ENCODE measurements at places on chromosomes 3 and 15.

DNA sequence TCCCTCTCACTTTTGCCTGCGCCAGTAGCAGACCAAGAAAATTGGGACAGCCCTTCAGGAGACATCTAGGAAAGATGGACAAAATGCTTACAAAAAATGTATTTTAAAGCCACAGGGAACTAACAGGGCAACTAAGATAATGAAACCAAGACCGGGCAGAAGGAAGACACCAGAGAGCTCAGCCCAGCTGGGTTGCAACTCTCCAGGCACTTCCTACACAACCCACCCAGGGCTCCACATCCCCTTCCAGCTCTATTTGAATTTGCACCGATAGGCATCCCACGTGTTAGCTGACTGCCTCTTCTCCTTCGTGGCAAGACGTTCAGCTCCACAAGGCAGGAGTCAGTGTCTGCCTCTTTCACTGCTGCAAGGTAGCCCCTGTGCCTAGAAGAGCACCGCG, 6.6 kb upstream of the ATP10A start:
- no peaks in the 10 kb centered on the region for H3K27me3 ChIP-seq
- no peaks in the 10 kb centered on the region for H3K36me3 ChIP-seq
- H3K27ac ChIP-seq, result no peak overlapping the region
- no peak for DNase-seq
- H3K4me1 ChIP-seq, result no peaks in the 10 kb centered on the region

DNA sequence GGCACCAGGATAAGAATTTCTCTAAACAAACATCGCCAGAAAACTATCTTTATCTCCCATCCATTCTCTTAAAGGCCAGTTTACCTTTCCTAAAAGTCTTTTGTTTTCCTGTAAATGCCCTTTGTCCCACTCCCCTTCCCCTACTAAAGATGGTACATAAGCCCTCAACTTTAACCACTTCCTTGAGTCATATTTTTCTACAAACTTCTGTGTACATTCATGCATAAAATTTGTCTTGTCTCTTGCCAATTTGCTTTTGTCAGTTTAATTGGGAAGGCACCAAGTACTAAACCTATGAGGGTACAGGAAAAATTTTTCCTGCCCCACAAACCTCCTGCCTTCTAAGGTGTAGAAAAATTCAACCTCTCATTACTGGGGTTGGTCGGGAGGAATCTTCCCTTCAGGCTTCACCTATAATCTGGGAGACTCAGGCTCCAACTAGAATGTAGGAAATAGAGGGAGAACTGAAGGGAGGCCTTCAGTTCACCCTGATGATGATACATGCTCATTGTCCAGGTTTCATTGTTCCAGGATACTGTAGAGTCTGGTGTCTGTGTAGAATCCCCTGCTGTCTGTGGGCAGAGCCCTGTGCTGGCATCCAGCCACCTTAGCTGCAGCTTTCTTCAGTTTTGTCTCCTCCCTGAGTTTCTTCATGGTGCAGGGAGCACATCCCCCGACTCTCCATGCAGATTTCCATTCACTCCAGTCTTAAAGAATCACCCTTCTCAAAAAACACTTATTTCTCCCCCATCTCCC, 53.2 kb downstream of the CD200R1L start:
- H3K27me3 ChIP-seq, result no peaks in the 10 kb centered on the region
- H3K4me1 ChIP-seq, result peaks cover 11% of the 10 kb centered on the region
- H3K36me3 ChIP-seq, result no peaks in the 10 kb centered on the region
- DNase-seq, result no peak

GRCh38 chr3:104101736-104102135, 1265.0 kb upstream of the ALCAM start:
- H3K4me3 ChIP-seq, result no peak overlapping the region
- no peaks in the 10 kb centered on the region for H3K36me3 ChIP-seq
- no peak for DNase-seq
- H3K4me1 ChIP-seq, result no peaks in the 10 kb centered on the region

GRCh38 chr15:32637704-32638103, 3.8 kb upstream of the SCG5 start:
- H3K4me3 ChIP-seq, result no peak overlapping the region
- H3K4me1 ChIP-seq, result no peaks in the 10 kb centered on the region
- H3K27ac ChIP-seq, result no peak overlapping the region
- no peaks in the 10 kb centered on the region for H3K36me3 ChIP-seq

- no peaks in the 10 kb centered on the region for H3K27me3 ChIP-seq
- no peak for DNase-seq
- no peaks in the 10 kb centered on the region for H3K36me3 ChIP-seq
- H3K4me3 ChIP-seq, result no peak overlapping the region
- H3K27ac ChIP-seq, result no peak overlapping the region
These were observed 636.1 kb downstream of the MAGI1 start for GRCh38 chr3:65402597-65402996.

GRCh38 chr3:53773021-53773436, 73.2 kb downstream of the CHDH start:
- no peak overlapping the region for H3K4me3 ChIP-seq
- H3K36me3 ChIP-seq, result no peaks in the 10 kb centered on the region
- peaks cover 28% of the 10 kb centered on the region for H3K4me1 ChIP-seq
- no peak overlapping the region for H3K27ac ChIP-seq
- DNase-seq, result no peak

DNA sequence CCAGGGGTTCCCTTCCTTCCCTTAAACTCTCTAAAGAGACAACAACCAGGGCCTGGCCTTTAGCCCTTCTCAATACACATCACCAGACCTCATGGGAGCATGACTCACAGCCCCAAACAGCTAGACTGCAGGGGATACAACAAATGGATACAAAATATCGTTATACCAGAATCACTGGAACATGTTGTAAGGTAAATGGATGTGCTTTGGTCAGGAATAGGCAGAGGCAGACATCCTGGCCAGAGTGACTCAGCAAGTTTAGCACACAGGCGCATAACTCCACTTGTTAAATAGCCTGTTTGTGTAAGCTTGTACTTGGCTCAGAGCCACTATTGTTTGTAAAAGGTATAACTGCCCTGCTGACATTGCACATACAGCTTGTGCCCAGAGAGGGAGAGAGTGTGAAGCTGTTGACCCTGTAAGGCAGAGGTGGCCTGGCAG, 18.3 kb downstream of the TMED3 start:
- H3K36me3 ChIP-seq, result no peaks in the 10 kb centered on the region
- no peak overlapping the region for H3K4me3 ChIP-seq
- H3K4me1 ChIP-seq, result peaks cover 5% of the 10 kb centered on the region
- no peak for DNase-seq
- H3K27me3 ChIP-seq, result no peaks in the 10 kb centered on the region
- no peak overlapping the region for H3K27ac ChIP-seq

DNA sequence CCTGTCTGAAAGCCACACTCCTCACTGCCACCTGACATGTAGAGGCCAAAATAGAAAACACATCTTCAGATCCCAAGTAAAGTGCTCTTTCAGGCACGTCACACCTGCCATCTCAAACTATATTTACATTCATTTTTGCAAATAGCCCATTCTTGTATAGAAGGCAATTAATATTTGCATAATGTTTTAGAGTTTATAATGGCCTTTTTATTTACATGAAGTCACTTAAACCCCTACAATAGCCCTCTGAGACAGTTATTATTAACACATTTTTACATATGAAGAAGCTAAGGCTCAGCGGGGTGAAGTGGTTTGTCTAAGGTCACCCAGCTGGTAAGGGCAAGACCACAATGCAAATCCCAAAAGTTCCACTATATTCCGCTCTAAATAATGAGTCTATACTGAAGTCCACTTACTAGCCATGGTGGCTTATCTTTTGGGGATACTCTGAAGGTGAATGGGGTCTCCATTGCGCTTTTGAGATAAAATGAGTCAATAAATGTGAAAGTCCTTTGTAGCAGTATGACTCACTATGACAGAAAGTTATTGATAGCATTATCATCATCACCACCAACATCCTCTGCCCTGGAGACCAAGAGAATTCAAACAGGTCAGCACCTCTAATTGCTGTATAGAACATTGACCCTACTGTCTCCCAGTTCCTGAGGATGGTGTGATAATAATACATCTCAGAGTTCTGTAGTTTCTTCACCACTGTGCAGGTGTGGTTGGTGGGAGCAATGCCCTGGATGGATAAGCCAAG, 155.9 kb upstream of the BCL6 start:
- H3K4me1 ChIP-seq, result no peaks in the 10 kb centered on the region
- H3K27ac ChIP-seq, result no peak overlapping the region
- H3K4me3 ChIP-seq, result no peak overlapping the region
- no peaks in the 10 kb centered on the region for H3K27me3 ChIP-seq
- no peaks in the 10 kb centered on the region for H3K36me3 ChIP-seq

DNA sequence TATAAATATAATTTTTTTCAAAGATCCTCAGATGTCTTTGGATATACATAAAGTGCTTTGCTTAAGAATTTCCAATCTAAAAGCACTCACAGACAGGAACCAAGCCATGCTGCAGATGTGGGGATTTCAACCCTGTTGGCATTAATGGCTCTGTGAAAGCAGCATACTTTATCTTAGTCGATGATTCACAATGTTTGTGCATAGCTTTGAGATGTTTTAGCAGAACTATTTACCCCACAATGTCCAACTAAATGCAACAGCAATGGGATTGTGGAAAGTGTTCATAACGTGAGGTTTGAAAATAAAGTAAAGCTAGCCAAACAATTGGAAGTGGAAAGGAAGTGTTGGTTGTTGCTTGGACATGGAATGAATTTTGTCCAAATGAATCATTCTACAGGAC, 371.4 kb downstream of the SOX2 start:
- H3K36me3 ChIP-seq, result no peaks in the 10 kb centered on the region
- H3K4me3 ChIP-seq, result no peak overlapping the region
- no peaks in the 10 kb centered on the region for H3K4me1 ChIP-seq
- H3K27me3 ChIP-seq, result no peaks in the 10 kb centered on the region

Data from upper lobe of right lung (tissue), 1 donor.